ENCODE measurements at places on chromosomes 16 and 17.
A peak's percentile ranks its signal among the peaks of the same experiment; 100 is the strongest.

- DNase-seq: no peak
Measured at GRCh38 chr17:9342225-9342624, 233.4 kb downstream of the STX8 start.

- DNase-seq: peak; percentile 66
Measured at GRCh38 chr17:17792551-17793377, 44.0 kb downstream of the SREBF1 start.

DNA sequence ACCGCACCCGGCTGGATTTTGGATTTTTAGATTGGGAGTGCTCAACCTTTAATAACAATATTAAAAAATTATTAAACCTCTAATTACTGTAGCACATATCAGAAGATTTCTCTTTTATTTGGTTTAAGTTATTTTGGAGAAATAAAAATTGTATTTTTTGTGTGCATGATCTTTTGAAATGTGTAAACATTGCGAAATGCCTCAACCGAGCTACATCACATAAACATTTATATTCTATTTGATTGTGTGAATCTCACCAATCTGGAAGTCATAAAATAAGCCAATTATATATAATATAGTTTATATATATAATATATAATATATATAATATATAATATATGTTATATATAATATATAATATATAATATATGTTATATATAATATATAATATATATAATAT is 696.2 kb upstream of the RBFOX1 start:
- no peak for DNase-seq

DNA sequence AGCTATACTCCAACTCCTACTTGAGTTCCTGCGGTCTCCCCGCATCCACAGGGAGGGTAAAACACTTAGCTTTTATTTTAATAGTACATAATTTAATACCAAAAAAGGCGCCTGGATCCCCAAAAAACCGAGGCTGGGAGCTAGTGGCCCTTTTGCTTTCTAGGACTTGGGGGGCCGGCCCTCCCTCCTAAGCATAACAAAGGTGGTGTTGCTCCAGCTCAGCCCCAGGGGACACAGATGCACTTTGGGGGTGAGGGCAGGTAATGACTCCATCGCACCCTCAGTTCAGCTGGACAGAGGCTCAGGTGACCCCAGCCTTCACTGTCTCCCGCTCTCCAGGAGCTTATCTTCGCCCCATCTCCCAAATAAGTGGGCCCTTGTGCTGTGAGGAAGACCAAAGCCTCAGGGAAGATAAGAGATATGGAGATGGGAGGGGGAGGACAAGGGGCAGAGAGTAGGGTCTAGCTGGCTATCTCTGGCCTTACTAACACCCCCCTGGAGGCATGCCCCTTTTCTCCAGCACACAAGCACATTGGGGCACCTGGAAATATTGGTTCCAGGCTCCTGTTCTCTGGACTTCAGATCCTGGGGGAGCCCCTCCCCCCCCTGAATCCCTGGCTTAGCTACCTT is 2.8 kb upstream of the NHERF1 start:
- DNase-seq: no peak

DNA sequence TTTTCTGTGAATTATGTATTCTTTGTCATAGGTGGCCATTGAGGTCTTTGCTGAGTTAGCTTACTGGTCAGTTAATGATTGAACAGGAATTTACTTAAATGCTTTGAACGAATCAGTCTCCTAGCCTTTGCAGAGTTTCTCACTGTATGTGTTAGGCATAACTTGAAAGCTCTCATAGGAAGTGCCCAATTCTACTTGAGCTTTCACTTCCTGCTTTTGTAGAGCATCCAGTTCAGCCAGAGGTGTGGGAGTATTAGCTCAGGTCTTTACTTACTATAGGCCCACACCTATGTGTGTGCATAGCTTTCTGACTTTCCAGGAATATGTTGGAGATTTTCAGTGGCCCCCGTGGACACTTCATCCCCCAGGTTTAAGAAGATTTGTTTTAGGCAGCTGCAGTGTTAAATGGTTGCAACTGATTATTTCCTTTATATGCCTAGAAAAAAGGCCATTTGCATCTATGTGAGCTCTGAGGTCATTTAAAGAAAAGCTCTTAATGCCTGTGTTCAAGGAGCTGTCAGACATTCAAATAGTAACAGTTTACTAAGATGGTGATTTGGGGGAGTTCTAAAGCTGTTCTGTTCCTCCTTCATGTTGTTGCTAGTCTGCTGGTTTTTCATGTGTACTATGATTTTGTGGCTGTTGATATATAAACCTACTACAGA is 62.3 kb downstream of the PHKB start:
- no peak for DNase-seq

DNA sequence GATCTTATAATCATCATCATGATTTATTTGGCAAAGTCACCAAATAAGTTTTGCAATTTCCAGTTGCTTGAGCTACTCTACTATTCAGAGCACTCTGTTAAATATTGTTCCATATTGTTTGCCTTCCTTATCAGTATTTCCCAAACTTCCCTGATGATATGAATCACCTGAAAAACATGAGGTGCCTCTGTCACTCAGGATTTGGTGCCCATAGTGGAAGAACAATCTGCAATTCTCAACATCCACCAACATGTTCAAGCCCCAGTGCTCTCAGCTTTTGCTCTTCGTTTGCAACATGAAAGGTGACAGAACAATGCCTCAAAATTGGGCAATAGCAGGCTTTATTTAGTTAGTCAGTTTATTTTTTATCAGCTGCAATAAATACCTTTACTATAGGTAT is 28.6 kb upstream of the WSB1 start:
- DNase-seq: no peak

DNA sequence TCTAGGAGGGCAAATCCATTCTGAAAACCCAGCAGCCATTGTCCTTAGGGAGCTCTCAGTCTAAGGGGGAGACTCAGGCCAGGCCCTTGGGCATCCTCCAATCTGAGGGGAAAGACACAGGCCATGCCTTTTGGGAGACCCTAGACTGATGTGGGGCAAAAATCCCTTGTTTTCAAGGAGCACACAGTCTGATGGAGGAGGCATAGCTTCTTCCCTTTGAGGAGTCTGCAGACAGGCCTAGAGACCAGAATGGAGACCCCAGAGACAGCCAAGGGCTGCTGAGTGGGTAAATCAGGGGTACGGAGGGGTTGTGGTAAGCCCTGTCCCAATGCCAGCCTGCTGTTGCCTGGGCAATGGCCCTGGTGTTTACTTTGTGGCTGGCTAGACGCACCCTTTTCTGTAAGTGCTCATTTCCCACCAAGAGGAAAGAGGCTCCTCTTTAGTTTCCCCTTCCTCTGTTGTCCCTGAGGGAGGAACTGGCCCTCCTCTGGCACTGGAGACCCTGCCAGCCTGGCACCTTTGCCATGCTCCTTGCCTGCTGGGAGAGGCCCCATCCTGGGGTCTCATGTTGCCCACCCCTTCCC is 19.3 kb downstream of the ARHGAP23 start:
- DNase-seq: no peak

- peak; percentile 97 for DNase-seq
Measured at GRCh38 chr16:81006813-81007695, at the start of the genes CENPN and CMC2. Gene CENPN, plus strand, starts transcription at chr16:81007214. Its CDS starts 4,726 bp downstream, at chr16:81011940. Gene CMC2, minus strand, starts transcription at chr16:81006885. Its CDS starts 9,491 bp downstream, at chr16:80997394.

DNA sequence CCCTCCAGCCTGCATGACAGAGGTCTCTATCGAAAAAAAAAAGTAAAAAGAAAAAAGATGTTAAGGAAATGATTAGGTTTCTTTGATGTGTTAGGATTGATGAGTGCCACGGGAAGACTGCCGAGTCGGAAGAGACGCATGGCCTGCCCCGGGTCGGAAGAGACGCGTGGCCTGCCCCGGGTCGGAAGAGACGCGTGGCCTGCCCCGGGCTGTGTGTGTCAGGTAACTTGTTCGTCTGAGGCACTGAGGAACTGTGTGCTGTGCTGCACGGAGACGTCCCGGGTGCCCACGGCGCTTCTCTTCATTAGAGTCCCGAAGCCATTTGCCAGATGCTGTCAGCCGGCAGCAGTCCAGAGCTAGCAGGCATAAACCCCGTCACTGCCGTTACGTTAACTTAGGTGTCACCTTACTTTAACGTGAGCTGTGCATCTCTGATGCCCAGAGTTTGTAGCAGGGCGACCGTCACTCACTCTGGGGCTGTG is 40.5 kb upstream of the FASN start:
- DNase-seq: no peak

DNA sequence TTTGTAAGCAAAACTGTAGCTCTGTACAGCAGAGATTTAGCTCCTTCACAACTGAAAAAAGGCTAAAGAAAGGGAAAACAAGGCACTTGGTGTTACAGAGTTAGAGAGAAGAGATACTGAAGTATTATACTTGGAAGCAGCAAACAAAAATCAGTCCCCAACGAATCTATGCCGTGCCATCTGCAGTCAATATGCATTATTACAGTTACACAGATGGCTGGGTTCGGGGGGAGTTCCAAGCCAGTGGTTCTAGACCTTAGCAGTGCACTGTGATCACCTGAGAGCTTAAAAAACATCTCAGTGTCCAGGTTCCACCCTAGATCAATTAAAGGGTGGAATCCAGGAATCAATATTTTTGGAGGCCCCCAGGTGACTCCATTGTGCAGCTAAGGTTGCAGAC is 489.9 kb downstream of the SHISA9 start:
- no peak for DNase-seq

GRCh38 chr17:67942810-67943209 is 53.5 kb downstream of the C17orf58 start:
- DNase-seq: no peak

DNA sequence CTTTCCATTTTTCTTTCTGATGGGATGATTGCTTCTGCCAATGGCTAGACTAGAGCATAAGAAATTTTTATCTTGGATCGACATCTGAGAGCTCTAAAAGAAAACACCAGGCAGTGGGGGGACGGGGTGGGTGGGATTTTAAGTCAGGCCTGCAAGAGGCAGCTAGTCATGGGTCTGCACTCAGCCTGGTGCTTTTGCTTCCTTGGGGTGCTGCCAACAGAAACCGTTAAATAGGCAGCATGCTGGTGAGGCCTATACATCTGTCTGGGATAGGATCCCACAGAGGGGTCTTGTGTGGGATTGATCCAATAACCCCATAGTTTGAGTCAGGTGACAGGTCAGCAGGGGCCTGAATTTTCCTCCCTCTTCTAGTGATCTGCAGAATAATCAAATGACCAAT is 26.9 kb downstream of the ZNRF1 start:
- no peak for DNase-seq

GRCh38 chr16:15043344-15043743 is 12.5 kb downstream of the NTAN1 start:
- peak; percentile 12 for DNase-seq
